ENCODE measurements at places on chromosomes 2 and 18.

DNA sequence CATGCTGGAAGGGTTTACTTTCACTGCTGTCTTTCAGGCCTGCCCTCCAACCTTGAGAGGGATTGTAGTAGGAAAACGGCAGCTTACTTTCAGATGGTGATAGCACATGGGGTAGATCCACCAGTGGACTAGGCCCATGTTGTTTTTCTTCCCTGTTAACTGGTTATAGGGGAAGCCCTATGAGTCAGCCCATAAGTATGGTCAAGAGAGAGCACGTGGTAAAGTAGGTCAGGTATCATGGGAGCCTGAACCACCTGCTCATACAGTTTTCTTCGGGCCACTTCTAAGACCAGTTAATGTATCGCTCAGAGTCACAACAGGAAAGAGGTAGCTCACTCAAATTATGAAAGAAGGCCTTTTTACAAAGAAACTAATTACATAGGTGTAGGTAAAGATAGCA, 33.0 kb downstream of the PDK1 start:
- no peak for DNase-seq

GRCh38 chr2:176039375-176039774, 37.3 kb upstream of the LNPK start:
- DNase-seq, result no peak

DNA sequence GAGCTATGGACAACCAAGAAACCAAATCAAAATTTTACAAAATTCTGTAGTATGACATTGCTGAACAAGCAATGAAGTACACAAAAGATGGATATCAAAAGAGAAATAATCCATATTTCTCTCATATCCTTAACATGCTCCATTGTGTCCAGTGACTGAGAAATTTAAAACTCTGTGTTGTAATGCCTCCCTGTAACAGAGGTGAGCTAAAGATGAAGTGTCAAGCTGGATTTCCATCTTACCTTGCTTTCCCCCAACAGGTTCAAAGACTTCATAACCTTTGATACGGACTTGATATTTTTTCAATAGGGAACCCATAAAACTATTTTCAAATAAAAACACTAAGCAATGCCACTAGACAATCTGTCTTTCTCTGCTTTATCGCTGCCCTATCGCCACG, 95.7 kb upstream of the SERTAD2 start:
- no peak for DNase-seq

DNA sequence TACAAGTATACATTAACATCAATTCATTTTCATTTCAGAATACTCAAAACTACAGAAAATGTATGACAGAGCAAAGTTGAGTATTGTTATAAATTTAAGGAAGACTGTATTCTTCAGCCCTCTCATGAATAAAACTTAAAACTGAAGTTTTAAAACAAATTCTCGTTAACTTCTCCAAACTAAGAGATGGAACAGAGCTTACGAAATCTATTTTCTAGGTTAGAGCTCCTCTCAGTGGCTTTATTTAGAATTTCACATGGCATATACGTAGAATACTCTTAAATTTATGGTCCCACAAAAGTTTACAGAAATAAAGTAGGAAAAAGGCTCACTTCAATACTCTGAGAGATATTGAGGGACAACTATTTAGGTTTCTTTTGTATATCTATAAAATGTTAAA, 612.1 kb downstream of the KCNJ3 start:
- no peak for DNase-seq

DNA sequence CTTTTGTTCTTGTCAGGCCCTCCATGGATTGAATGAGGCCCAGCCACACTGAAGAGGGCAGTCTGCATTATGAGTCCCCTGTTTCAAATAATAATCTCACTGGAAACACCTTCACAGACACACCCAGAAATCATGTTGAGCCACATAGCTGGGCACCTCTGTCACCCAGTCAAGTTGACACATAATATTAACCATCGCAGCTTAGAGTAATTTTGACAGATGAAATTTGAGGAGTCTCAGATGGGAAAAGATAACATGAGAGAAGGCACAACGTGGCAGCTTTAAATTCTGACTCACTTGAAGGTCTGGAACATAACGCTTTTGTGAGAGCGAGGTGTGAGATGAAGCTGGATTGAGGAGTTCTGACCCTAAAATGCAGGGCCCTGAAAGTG, 70.9 kb upstream of the TMEM87B start:
- no peak for DNase-seq

- no peak for DNase-seq
Observed at GRCh38 chr2:59693231-59693959, 860.1 kb downstream of the BCL11A start.

- DNase-seq, result no peak
Observed at GRCh38 chr2:191512216-191512835, 165.6 kb upstream of the NABP1 start.

DNA sequence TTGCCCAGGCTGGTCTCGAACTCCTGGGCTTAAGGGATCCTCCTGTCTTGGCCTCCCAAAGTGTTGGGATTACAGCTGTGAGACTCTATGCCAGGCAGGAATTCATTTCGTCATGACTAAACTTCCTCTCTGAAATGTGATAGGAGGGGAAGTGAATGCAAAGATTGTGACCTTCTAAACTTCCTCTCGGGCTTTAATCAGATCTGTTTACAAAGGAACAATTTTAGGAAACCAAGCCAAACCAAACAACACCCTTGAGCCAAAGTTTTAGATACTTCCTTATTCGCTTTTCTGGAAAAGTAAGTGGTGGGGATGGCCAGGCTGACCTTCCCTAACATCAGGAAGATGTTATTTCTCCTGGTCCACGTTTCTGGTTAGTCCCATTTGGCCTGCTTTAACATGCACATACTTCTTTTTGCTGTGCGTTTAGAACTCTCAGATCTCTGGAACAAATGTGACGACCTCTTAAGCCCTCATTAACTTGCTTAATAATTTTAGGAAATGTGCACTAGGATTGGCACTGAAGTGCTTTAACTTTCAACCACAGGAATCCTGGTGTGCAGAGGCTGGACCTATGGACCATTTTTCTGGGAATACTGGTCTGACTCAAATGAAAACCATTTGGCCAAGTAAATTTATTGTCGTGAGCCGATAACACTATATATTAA, 33.2 kb upstream of the YES1 start:
- no peak for DNase-seq

GRCh38 chr2:222307978-222308730, 9.4 kb upstream of the PAX3 start:
- DNase-seq, result no peak

GRCh38 chr2:235223011-235223410, 270.8 kb upstream of the AGAP1 start:
- peak; percentile 19 for DNase-seq

DNA sequence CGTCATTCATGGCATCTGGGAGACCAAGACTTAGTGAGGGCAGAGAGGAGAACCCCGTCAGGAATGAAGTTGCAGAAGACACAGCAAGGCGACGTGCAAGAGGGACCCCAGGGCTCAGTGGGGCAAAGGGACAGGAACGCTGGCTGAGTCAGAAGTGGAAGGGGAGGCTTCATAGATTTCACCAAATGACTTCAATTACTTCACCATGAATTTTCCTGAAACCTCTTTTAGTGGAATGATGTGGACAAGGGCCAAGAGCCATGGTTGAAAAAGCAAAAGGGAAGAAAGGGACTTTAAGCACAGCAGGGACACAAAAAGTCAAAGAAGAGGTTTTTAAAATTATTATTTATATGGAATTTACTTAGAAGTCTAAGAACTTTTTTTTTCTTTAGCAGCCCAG, 141.6 kb upstream of the PID1 start:
- DNase-seq, result no peak

GRCh38 chr2:138373993-138374408, 127.6 kb upstream of the SPOPL start:
- no peak for DNase-seq

DNA sequence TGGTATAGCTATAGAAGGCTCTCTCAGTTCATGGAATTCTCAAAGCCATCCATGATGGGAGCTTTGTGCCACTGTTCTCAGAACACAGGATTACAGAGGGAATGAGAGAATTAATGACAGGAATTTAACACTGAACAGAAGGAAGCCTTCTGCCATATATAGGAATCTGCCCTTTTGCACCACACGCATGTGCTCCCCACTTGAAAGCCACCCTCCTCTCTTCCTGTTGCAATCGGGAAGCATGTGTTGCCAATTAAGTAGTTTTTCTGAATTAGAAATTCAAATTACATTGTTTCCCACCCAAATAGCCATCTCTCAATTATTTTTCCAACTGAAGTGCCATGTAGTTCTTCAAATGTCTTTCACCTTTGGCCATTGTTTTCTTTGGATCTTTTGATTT, 71.3 kb downstream of the C1D start:
- DNase-seq, result no peak

- DNase-seq, result no peak
Observed at GRCh38 chr2:2846332-2847208, 515.5 kb upstream of the MYT1L start.

DNA sequence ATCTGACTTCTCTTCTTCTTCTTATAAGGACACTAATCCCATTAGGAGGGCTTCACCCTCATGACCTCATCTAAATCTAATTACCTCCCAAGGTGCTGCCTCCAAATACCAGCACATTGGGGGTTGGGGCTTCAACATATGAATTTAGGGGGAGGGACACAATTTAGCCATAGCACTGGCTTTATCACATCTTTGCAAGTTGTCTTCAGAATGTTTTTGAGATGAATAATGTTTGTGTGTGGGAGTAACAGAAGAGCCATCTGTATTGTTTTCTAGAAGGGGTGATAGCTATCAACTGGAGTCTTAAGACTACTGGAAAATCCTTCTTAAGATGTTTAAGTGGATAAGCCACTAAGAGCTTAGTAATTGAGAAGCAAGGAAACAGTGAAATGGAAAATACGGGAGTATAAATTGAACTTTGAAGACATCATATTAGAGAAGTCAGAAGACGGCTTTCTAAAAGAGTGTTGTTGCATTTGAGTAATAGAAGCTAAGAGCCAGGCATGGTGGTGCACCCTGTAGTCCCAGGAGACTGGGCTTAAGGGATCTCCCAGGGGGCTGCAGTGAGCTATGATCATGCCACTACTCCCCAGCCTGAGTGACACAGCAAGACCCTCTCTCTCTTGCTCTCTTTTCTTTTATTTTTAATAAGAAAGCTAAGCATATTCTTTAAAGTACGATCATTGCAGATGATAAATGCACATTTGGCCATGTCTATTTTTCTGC, 32.6 kb upstream of the B3GNT2 start:
- no peak for DNase-seq

GRCh38 chr18:11037533-11038240, 111.7 kb downstream of the PIEZO2 start:
- no peak for DNase-seq

GRCh38 chr2:233079473-233079877, 19.3 kb downstream of the INPP5D start:
- DNase-seq, result no peak

GRCh38 chr2:178331474-178332432, 119.2 kb downstream of the PRKRA start:
- DNase-seq, result no peak

DNA sequence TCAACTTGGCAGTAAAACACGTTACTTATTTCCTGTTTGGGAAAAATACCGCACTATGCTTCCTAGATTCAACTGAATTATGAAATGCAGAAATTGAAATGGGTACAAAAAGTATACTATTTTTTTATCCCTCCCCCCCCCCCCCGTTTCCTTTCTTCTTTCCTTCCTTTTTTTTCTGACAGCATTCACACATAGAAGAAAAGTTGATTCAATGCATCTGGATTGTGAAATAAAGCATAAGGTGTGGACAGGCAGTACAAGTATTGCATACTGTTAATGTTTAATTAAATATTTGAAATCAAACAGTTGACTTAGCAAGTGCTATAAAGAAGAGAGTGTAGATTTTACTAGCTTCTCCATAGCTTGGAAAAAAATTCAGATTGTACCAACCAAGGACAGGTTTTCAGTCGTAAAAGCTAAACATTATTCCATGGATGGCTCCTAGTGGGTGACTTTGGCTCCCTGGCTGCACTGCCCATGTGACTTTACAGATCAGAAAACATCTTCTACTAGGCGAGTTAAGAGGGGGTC, 21.6 kb upstream of the AGFG1 start:
- no peak for DNase-seq

GRCh38 chr2:63902149-63902548, 60.5 kb downstream of the UGP2 start:
- no peak for DNase-seq

DNA sequence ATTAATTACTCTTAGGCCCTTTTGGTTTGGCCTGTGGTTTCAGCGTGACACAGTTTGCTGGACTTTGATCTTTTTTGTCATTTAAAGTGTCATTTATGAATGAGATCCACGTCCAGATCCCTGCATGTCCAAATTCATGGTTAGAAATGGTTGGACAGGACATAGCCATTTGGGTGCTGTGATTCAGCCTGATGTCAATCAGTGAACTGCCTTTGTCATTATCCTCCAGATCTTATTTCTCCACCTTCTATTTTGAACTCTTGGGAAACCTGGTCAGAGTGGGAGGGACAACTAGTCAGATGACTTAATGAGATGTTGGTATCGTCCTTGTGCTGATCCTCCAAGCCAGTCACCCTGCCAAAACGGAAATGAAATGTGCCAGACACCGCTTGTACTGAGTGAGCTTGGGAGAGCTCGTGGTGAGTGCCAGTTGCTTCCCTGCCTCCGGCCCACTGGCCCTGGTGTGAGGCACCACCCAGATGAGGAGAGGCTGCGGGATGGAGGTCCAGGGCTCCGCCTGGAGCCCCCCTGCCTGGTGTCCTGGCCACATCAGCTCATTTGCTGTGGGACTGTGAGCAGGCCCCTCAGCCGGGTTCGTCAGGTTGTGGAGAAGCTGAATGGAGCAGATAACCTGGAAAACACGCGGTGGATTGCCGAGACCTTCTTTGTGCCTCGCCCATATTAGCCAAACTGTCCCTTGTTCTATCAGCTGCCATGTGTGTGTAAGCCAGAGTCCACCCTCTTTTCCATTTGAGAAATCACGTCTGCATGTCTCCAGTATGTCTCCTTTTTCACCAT, 70.1 kb downstream of the DGKD start:
- no peak for DNase-seq

GRCh38 chr2:177763531-177764265, 308.9 kb downstream of the PDE11A start:
- DNase-seq, result no peak

GRCh38 chr2:86037141-86037794, 68.4 kb downstream of the POLR1A start:
- no peak for DNase-seq

DNA sequence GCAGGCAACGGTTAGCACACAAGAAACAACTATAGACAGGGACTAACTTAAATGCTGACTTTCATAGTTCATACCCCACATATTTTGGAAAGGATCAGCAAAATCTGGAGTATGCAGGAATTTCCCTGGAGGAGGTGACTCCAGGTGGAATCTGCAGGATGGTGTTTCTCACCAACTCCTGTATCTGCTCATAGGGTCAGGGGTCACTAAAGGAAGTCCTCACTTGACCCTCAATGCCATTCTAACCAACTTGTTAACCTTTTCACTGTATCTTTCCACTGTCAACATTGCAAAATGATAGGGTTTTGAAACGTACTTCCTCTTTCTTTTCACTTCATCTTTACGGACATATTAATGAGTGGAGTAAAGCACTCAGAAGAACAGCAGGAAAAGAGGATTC, 207.0 kb upstream of the CXCR4 start:
- no peak for DNase-seq

GRCh38 chr2:85394261-85394681, 15.9 kb downstream of the CAPG start:
- no peak for DNase-seq

GRCh38 chr2:108938077-108938710, 50.8 kb downstream of the EDAR start:
- DNase-seq, result no peak

Measured in esophagus muscularis mucosa (tissue), 4 donors.